ENCODE measurements at places on chromosomes 6 and 20.

GRCh38 chr20:53809728-53810365 lies 216.2 kb upstream of the ZNF217 start:
- no peak for DNase-seq

- DNase-seq, result no peak
Observed at GRCh38 chr20:15927893-15928650, 645.2 kb downstream of the KIF16B start.

DNA sequence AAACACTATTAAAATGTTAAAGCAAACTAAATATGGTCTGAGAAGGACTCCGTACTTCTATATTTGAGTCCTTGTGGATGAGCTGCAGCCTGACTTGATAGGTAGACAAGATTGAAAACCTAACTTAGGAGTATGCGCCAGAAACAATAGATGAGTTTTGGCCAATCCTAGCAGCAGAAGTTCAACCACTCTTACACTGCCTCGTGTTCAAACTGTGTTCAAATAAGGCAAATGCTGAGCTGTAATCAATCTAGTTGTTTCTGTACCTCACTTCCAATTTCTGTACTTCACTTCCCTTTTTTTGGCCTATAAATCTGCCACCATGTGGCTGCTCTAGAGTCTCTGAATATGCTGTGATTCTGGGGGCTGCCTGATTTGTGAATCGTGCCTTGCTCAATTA lies 13.2 kb upstream of the SERINC1 start:
- no peak for DNase-seq

DNA sequence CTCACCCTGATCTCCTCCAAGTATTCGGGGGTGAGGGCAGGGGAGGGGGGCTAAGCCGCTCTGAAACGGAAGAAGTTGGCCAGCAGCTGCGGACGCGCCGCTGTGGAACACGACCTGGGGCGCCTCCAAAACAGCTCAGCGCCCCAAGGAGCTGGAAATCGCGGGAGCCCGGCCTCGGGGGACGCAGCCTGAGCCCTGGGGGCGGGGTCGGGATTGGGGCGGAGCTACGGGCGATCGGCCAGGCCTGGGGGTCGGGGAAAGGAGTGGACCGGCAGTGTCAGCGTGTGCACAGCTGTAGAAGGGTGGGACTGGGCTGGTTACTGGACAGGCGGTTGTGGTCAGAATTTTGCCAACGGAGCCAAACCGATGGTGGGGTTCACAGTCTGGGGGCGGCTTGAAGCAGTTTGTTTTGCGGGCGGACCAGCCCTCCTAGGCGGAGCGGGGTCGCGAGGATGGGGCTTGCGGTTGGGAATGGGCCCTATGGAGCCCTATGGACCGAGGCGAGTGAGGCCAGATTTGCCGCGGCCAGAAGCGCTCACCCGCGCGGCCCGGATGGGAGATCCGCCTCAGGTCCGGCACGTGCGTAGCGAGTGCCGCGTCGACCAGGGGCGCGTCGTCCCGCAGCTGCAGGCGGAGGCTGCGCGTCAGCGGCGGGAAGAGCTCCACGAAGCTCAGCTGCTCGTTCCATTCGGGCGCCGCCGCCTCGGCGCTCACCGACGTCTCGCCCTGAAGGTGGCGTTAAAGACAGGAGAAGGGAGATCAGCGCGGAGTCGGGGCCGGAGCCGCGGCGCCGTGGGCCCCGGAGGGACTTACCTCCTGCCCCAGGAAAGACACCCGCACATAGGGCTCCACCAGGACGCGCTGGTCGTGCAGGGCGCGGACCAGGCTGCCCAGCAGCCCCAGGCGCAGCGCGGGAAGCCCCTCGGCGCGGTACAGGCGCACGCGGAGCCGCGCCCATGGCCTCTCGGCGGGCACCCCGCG lies 14.3 kb upstream of the SPAG4 start:
- DNase-seq, result no peak

DNA sequence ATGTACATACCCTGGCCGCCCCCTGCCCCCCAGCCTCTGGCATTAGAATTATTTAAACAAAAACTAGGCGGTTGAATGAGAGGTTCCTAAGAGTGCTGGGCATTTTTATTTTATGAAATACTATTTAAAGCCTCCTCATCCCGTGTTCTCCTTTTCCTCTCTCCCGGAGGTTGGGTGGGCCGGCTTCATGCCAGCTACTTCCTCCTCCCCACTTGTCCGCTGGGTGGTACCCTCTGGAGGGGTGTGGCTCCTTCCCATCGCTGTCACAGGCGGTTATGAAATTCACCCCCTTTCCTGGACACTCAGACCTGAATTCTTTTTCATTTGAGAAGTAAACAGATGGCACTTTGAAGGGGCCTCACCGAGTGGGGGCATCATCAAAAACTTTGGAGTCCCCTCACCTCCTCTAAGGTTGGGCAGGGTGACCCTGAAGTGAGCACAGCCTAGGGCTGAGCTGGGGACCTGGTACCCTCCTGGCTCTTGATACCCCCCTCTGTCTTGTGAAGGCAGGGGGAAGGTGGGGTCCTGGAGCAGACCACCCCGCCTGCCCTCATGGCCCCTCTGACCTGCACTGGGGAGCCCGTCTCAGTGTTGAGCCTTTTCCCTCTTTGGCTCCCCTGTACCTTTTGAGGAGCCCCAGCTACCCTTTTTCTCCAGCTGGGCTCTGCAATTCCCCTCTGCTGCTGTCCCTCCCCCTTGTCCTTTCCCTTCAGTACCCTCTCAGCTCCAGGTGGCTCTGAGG lies 7.6 kb downstream of the CDKN1A start:
- DNase-seq, result no peak

Measured in vagina (tissue), 2 donors.